CD4-positive, alpha-beta T cell treated with Interleukin-1 beta for 1 hour (primary cell): ENCODE measurements at places on chromosomes 2 and 18.
A peak's percentile ranks its signal among the peaks of the same experiment; 100 is the strongest.

GRCh38 chr18:45567123-45567522 is 48.2 kb upstream of the SLC14A2 start:
- DNase-seq: no peak

DNA sequence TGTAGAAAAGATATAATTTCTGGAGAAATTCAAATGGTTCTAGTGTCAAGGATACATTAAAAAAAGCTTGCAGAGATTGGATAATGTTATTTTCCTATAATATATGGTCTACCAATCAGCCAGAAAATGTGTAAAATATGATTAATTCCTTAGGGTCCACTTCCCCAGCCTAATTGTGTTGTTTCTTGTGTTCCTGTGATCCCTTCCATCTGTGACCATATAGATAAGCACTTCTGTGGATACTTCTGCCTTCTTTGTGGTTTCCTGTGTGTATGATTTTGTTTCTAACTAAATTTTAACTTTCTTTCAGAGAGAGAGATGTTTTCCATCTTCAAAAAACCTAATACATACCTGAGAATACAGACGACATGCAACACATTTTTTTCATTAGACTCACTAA is 367.1 kb upstream of the PIK3C3 start:
- DNase-seq: no peak

DNA sequence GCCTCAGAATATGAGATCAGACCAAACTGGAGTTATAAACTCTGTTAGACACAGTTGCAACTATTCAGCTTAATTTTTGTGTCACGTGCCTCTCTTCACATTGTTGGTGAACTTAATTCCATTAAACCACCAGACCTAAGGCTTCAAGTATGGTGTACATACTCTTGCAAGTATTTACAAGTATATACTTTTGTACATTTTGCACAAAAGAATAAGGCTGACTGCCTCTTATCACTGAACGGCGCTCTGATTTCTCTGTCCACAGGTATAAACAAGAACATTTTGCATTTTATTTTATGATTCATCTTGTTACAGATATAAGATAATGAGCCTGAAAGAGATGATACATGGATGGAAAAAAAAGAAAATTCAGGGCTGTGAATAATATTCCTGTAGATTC is 269.7 kb upstream of the ACVR2A start:
- DNase-seq: no peak

DNA sequence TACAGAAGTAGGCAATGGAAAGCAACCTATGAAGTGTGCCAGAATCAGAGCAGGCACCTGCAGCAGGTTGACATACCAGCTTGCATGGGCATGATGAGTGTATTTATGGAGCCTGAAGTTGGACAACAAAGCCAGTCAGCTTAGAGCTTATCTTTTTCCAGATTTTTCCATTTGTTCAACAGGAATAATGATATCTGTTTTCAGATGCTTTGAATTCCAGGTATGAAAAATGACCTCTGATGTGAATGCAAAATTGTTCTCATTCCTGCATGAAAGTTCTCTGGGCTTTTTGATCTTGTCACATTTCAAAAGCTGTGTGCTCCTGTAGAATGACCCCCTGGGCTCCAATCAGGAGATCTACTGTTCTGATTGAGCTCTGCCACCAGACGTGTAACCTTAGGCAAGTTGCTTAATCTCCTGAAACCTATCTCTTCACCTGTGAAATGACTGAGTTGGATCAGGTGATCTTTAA is 38.2 kb upstream of the VIT start:
- DNase-seq: no peak

DNA sequence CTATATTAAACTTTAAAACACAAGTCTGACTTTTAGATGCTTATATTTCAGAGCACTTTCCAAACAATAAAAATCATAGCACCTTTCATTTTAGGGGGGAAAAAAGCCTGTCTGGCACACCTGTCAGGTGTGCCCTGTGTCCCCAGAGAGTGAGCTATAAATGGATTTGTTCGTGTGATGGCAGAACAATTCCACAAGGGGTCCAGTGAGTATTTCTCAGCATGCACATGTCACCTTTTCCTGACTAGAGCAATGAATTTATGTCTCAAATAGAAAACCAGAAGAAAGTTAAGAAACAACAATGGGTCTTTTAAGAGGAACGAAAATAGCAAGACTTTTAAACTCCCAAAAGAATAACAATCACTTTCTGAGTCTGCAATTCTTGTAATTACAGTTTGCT is 55.9 kb downstream of the ACVR1C start:
- no peak for DNase-seq

- DNase-seq: no peak
These were observed 30.3 kb downstream of the TNP1 start for GRCh38 chr2:216829533-216829932.

GRCh38 chr2:95018861-95019550 is 6.5 kb upstream of the MAL start:
- DNase-seq: no peak

- peak; percentile 65 for DNase-seq
These were observed 22.3 kb downstream of the RNF125 start for GRCh38 chr18:32040936-32041335.

- no peak for DNase-seq
These were observed 170.6 kb downstream of the ALPK2 start for GRCh38 chr18:58458304-58458703.

DNA sequence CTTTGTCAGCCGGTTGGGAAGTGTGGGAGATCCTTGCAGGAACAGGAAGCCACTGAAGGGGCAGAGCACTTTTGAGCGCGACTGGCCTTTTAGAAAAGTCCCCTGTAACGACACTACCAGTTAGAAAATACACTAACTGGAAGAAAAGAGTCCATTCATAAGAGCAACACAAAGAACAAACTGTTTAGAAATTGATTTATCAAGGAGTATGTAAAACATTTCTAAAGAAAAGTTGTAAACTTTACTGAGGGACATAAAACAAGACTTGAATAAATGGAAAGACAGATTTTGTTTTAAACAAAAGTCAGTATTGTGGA is 29.8 kb upstream of the POMC start:
- DNase-seq: no peak

- no peak for DNase-seq
These were observed 65.8 kb downstream of the THNSL2 start for GRCh38 chr2:88235987-88236386.

- no peak for DNase-seq
These were observed 34.1 kb upstream of the RNF149 start for GRCh38 chr2:101342625-101343008.

DNA sequence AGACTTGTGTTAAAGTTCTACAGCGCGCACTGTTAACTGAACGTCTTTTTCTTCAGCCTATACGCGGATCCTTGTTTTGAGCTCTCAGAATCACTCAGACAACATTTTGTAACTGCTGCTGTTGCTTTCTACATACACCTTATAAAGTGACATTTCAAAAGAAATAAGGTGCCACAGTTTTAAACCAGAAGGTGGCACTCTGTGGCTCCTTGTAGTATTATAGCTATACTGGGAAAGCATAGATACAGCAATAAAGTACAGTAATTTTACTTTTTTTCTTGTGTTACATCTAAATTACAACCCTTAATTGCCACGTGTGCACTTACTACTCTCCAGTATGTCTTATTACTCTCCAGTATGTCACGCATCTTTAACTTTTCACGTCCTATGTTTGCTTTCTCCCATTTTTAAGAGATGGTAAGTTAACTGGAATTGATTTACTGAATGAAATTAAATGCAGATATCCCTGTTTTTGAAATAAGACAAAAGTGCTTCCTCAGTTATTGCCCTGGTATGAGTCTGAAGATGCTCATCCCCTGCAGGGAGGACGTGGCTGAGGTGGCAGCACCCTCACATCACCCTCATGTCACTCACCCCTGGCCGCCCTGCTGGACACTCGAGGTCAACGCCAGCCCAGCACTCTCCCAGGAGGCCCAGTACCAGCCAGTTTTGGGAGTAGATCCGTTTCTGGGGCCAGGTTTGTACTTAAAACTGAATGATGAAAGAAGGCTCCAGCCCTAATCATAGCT is 37.8 kb downstream of the GORASP2 start:
- DNase-seq: no peak

DNA sequence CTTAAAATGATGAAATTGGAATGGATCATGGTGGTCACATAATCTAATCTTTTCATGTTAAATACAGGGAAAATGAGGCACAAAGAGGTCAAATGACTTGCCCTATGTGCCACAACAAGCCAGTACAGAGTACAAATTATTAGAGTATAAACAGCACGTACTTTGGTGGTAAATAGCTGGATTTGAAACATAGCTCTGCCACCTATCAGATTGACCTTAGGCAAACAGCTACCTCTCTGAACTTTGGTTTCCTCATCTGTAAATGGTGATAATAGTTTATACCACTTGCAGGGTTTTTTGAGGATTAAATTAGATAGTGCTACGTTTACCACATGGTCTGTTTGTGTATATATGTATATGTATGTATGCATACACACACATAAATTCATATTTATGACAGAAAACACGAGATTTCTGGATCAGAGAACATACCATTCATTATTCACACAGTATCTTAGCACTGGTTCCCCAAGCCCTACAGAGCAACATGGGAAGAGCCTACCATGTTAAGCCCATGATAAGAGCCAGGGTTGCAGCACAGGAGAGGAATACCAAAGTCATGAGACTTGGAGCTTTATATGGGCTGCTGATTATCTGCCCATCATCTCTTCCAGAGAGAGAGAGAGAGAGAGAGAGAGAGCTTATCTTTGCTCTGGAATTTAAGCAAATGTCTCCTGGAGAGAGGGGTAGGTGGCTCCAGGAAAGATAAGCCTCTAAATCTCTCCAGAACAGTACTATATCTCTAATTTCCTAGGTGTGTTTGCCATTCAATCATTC is 73.5 kb downstream of the MDH1 start:
- DNase-seq: no peak

DNA sequence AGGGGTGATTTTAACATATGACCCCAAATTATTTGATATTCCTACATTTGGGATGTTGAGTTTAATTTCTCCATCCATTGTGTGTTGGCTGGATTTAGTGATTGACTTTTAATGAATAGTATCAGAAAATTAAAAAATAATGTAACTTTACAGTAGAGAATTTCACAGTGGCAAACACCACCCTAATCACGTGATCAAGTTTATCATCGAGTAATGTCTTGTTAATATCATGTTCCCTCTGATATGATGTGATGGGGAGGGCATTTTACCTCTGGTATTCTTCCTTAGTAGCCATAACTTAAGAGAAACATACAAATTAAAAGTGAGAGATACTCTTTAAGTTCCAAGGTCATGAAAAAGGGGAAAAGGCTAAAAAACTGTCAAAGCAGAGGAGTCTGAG is 602.0 kb upstream of the CELF4 start:
- no peak for DNase-seq

- no peak for DNase-seq
These were observed 49.0 kb downstream of the ZDBF2 start for GRCh38 chr2:206323486-206323885.

GRCh38 chr2:219099329-219099728 is 38.6 kb upstream of the IHH start:
- no peak for DNase-seq

GRCh38 chr2:10487081-10487740 is 39.1 kb upstream of the ODC1 start:
- DNase-seq: no peak

DNA sequence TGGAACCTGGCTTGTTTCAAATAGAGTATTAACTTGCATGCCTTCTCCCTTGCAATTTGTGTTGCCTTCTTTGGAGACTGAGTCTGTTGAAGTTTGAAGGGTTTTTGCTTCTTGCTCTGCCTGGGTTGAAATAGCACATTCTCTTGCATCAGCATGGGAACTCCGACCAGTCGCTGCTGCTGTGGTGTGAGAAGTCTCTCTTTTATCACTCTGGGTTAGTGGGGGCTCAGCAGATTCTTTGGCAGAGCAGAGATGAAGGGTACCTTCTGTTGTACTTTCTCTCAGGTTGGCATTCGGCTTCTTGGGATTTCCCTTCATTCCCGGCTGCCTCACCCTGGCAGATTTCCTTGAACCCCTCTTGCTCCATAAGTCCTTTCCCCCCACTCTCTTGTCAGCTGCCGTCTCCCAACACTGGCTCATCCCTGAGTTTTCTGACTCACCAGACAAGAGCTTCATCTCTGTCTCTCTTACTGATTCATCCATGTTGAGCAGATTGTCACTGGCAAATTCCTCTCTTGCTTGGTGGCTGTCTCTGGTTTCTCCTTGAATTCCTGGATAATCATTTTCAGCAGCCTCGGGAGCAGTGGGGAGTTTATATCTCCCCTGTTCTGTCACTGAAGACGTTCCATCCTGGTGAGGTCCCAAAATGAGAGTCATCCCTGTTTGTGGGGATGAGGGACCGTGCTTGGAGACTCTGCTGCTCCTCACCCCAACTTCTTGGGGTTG is 49.9 kb downstream of the ALPK2 start:
- DNase-seq: no peak

- DNase-seq: no peak
These were observed 56.5 kb upstream of the NCOA1 start for GRCh38 chr2:24434541-24434940.

DNA sequence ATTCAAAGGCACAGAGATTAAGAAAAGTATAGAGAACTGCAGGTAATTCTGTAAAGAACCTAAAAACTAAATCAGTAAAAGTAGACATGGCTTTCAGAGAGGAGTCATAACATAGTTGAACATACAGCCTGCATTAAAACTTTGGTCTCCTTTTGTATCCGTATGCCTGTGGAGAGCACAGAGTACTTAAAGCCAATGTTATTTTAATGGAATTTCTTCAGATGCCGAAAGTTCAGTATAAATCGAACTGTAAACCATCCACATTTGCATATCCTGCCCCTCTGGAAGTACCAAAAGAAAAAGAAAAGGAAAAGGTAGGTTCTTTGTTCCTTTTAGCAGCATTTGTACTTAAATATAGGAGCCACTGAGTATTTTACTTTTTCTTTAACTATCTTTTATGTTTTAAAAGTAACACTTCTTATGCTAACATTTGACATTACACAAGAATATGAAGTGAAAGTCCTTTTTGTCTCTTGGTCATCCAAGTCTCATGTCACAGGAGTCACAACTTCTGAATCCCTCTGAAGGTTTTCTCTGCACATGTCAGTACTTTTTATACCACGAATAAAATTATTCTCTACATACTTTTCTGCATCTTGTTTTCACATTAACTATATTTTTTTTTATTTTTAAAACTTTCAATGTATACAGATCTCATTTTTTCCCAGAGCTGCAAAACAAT is 34.9 kb upstream of the ARMC9 start:
- no peak for DNase-seq

- DNase-seq: no peak
These were observed 154.5 kb downstream of the RTN4 start for GRCh38 chr2:54895730-54896129.

- no peak for DNase-seq
These were observed 119.0 kb downstream of the RPIA start for GRCh38 chr2:88810488-88810887.

DNA sequence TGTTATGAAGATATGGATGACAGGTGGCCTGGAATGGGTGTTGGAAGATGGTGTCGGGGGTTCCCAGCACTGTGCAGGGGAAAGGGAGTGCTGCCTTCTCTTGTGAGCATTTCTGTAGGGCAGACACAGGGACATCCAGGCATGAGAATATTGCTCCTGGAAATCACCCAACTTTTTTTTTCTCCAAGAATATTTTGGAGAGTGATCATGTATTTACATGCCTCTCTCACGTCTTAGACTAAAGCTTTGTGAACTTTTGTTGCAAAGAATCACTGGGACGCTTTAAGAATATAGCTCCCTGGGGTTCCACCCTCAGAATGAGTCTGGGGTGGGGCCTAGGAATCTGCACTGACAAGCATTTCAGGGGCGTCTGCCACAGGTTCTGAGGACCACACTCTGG is 68.7 kb downstream of the VWA3B start:
- DNase-seq: no peak
